ENCODE measurements at places on chromosomes 16 and 17.

- peak; percentile 48 for DNase-seq
These were observed 30.0 kb downstream of the WFDC1 start for GRCh38 chr16:84324434-84325262.

- DNase-seq = no peak
These were observed 6.2 kb upstream of the WFIKKN1 start for GRCh38 chr16:624526-625070.

DNA sequence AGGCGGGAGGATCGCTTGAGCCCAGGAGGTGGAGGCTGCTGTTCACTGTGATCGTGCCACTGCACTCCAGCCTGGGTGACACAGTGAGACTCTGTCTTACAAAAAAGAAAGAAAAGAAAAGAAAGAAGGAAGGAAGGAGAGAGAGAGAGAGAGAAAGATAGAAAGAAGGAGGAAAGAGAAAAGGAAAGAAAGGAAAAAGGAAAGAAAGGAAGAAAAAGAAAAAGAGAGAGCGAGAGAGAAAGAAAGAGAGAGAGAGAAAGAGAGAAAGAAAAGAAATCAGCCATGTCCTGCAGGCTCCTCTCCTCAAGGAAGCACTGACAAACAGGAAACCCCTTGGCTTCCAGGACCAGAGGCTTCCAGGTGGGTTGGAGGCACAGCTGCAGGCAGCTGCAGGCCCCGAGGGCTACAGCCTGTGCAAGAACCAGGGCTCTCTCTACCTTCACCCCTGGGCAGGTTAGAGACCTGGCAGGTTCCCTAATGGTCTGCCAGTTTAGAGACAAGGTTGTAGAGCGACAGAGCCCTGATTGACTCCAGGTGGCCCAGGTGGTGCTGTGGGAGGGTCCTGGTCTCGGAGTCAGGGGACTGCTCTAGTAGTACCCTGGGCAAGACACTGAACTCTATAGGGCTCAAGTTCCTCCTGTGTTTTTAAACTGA lies 53.8 kb downstream of the PECAM1 start:
- DNase-seq = no peak

DNA sequence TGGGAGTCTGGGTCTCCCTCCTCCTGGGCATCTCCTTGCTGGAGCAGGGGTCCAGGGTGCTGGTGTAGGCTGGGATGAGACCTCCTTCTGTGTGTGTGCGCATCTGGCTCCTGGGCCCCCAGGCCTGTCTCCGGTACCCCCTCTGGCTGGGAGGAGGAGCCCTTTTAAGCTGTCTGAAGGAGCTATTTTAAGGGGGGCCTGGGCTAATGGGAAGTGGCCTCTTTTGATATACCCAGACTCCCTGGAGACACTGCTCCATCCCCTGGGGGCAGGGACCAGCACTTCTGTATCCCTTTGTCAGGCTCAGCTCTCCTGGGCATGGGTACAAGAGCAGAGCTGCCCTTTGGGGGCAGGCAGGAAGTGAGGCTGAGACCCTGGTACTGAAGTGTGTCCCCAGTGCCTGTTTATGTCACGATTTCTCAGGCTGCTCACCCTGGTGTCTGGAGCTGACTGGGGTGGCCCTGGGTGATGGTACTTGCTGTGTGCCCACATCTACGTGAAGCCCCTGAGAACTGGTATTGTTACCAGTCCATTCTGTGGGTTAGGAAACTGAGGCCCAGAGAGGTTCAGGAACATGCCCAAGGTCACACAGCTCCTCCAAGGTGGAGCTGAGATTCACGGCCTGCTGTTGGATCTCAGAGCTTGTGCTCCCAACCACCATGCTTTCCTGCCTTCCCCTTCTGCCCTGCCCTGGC lies 6.5 kb downstream of the ADCY7 start:
- no peak for DNase-seq

DNA sequence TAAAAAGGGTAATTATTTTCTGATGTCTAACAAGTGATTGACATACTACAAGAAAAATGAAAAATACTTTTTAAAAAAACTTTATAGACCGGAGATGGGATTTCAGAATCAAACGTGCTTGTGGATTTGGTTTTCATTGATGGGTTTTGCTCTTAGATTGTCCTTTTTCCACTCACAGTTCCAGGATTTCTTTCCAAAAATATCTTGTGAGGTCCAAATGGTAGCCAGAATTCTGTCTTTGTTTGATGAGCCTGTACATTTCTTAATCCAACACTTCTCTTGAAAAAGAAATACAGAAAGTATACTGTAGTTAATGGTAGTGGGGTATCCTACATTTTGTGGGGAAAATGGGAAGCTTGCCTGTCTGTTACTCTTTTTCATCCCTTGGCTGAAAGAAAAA lies 329.3 kb downstream of the KCNJ2 start:
- no peak for DNase-seq

- no peak for DNase-seq
These were observed 20.3 kb downstream of the G6PC1 start for GRCh38 chr17:42920922-42921321.

DNA sequence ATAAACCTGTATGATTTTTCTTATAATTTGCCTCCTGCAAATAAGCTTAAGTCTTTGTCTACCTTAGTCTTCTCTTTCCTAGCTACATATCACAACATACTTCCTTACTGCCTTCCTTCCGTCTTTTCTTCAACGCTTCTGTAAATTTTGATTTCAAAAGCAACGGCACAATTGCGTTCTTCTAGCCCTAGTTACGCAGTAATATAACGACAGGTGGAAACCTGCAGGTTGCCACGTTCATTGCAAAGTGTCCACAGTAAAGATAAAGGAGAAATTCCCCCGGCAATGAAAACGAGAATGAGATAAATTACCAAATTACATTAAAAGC lies 546 bp upstream of the PSMD7 start:
- no peak for DNase-seq

- DNase-seq = peak; percentile 88
These were observed 948 bp downstream of the UTP18 start for GRCh38 chr17:51261024-51261963.

DNA sequence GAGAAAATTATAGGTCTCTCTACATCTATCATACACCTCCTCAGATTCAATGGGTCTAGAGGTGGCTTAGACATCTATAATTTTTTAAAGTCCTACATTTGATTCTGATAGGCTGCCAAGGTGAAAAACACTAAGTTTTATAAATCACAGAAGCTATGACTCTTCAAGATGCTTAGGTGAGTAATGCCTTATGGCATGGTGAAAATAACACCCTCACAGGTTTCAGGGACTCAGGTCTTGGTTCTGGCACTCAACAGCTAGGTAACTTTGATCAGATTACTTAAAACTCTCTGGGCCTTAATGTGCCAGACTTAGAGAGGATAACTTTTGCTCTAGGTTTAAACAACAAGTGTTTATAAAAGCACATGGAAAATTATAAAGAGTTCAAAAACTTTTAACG lies 2.0 kb upstream of the COX10 start:
- no peak for DNase-seq

GRCh38 chr17:58415371-58416055 lies 1.8 kb downstream of the RNF43 start:
- no peak for DNase-seq

DNA sequence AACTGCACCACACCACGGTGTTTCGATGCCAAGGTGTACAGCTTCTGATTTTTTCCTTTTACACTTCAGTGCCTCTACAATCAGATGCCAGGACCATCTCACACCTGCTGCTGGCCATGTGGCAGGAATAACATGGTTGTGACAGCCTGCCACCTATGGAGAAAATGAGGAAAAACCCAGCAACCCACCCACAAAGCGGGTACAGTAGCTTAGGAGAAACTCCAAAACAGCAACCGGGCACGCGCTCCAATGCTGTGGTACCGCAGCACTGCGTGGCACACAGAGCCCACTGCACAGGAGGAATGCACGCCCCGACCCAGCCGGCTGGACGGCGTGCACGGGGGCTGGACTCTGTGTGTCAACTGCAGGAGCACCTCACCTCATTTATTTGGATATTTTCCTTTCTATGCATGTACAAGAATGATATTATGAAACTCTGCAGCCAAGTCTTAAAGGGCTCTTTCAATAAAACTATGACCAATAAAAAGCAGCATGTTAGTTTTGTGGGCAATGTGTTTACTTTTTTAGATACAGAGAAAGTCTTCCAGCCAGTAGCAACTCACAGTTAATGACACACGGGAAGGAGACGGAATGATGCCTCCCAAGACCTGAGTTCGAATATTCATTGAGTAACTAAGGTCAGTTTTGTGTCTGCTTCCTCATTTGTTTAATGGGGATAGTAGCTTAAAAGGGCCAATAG lies 45.9 kb downstream of the MAP1LC3B start:
- no peak for DNase-seq

GRCh38 chr16:24291932-24292331 lies 35.8 kb downstream of the CACNG3 start:
- DNase-seq = no peak

DNA sequence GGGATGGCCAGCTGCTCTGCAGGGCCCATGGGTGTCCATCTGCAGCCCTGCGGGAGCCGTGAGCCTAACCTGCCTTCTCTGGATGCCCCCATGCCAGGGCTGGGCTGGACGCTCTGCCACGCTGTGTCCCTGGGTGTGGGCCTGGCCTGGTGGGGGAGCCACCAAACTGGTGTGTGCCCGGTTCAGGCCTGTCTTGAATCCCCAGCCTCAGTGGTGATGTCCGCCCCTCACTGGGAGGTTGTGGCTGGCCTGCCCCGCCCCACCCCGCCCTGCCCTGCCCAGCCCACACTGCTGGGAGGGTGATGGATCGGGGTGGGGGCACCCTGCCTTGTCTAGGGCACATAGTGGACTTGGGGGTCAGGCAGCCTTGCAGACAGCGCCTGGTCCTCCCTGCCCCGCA lies 50.1 kb upstream of the PVALEF start:
- DNase-seq = no peak

- no peak for DNase-seq
These were observed 17.4 kb upstream of the BRD7 start for GRCh38 chr16:50386139-50386538.

- DNase-seq = no peak
These were observed 240.3 kb upstream of the IRX3 start for GRCh38 chr16:54526916-54527315.

DNA sequence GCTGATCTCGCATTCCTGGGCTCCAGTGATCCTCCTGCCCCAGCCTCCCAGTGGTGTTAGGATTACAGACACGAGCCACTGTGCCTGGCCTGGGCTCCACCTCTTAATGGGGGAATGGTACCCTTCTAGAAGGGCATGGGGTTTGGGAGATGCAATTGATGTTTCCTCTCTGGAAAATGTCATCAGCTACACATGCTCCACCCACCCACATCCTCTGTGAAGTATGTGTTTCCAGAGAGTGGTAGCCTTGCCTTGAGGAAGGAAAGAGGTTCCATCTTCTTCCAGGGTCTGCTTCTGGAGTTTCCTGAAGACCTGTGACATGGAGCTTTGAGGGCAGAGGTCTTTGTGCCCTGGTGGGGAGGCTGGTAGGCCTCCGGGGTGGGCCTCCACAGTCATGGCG lies 45.2 kb upstream of the GSE1 start:
- DNase-seq = no peak

DNA sequence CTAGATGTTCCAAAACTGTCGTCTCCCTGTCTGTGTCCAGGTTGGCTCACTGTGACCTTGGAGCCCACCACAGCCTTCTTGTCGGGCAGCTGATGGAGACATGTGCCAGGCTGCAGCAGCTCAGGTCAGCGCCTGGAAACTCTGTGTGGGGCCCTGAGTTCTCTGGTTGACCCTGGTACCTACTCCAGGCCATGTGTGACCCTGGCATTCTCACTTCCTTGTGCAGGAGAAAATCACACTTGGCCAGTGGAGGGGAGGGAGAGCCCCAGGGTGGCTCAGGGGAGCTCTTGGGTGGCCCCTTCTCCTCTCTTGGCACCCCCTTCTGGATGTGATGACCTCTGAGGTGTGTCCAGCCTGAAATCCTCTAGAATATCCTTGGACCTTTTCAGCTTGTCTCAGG lies 25.0 kb upstream of the CPNE2 start:
- DNase-seq = no peak

Measured in suppressor macrophage treated with lipopolysaccharide for 4 hours (primary cell).